ENCODE measurements at places on chromosomes 6 and 20.

DNA sequence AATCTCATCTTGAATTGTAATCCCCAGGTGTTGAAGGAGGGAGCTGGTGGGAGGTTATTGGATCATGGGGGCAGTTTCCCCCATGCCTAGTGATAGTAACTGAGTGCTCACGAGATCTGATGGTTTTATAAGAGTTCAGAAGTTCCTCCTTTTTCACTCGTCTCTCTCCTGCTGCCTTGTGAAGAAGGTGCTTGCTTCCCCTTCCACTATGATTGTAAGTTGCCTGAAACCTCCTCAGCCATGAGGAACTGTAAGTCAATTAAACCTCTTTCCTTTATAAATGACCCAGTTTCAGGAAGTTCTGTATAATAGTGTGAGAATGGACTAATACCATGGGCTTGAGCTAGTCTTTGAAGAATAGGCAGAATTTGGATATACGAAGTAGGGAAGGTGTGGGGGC lies 113.9 kb downstream of the RIN2 start:
- DNase-seq: no peak

DNA sequence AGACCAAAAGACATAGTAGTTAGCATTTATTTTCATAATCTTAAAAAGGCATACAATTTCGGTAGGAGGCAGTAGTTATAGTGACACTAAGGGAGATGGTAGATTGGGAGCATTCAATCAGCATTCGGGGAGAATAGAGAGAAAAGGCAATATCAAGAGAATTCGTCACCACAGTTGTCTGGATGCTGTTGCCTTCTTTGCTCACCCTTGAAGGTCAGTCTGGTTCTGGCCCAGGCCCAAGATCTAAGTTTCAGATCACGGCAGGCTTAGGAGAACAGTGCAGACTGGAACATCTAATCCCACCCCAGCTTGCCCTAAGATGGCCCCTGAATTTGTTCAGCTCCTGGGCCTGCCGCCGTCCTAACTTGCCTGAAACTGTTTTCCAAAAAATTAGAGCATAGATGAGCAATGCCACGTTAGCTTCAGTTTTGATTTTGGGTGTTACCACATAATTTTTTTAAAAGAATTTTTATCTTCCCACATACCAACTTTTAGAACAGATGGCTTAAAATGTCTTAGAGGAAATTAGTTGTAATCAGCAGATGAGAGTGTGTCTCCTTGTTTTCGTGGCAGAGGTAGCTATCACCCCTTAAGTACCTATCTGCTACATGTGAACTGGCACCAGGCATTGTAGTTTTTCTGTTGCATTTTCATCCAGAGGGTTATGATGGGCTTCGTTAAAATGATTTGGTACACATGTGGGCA lies 8.3 kb upstream of the CEP85L start:
- no peak for DNase-seq

DNA sequence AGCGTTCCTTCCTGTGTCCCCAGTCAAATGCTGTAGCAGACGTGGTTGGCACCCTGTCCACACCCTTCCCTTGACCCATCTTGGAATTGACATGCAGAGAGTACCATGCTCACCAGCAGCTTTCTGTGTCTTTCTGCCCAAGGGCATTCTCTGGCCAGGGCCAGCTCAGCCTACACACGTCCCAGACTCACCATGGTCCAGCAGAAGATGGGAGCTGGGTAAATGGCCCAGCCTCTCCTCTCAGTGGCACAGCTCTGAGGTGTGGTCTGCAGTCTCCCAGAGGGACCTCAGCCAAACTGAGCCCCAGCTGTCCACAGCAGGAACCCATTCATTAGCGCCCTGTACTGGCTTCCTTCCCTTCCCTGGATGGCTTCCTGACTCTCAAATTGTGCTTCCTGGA lies 31.1 kb upstream of the BLCAP start:
- DNase-seq: no peak

GRCh38 chr6:46993846-46994245 lies 48.3 kb downstream of the ADGRF1 start:
- no peak for DNase-seq

DNA sequence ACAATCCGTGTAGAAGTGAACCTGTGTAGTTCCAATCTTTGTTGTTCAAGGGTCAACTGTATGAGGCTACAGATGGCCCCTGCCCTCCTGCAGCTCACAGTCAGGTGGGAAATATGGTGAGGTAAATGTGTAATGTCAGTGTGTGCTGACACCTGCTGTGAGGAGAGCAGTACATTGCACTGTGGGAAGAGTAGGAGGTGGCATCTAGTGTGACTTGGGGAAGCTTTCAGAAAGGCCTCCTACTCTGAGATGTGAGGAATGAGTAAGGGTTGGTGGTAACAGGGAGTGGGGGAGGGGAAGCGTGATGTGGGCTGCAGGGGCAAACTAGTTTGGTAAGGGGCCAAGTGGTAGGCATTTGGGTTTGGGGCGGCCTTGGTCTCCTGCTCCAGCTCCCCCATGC lies 188.8 kb downstream of the FARS2 start:
- no peak for DNase-seq

DNA sequence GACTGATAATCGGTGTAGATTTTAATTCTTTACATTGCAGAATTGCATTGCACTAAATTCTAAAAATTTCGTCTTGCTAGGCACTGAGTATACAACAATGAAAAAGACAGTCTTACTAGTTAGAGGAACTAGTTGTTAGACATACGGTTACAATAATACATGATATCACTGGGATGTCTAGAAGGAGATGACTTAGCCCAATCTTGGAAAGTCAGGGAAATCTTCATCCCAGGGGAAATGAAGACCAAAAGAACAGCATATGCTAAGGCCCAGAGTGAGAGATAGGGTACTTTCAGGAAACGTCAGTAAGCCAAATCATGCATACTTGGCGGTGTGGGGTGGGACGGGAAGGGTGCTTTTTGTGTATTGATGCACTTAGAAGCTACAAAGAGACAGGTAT lies 901 bp downstream of the CEP57L1 start:
- DNase-seq: no peak

GRCh38 chr6:106895703-106896040 lies 78.9 kb downstream of the CD24 start:
- DNase-seq: no peak
